ENCODE measurements at places on chromosomes 4 and X. TPM values are rescaled to one million over a fixed set of nuclear protein-coding genes. Genes with fewer than 3 reads are reported as not detected.

TMPRSS11B gene
- not detected for total RNA-seq

SLAIN2 gene
- 50.3 TPM for total RNA-seq

PAGE5 gene
- total RNA-seq: not detected

STARD8 gene
- total RNA-seq: 5.4 TPM

CDKL2 gene
- total RNA-seq: 1.2 TPM

VEGFC gene
- total RNA-seq: not detected

DCLK2 gene
- 2.7 TPM for total RNA-seq

DCHS2 gene
- total RNA-seq: 0.05 TPM

NCAPG gene
- 79.4 TPM for total RNA-seq

FGB gene
- total RNA-seq: 2.0 TPM

BANK1 gene
- total RNA-seq: 2.4 TPM

RPS6KA6 gene
- total RNA-seq: not detected

F8A2 gene
- not detected for total RNA-seq

TCEAL9 gene
- total RNA-seq: 28.8 TPM

RHOXF2 gene
- 0.12 TPM for total RNA-seq

BRS3 gene
- not detected for total RNA-seq

CDS1 gene
- total RNA-seq: 14.6 TPM

TMSB15B gene
- total RNA-seq: 0.39 TPM

MED12 gene
- total RNA-seq: 32.8 TPM

GRPR gene
- 0.15 TPM for total RNA-seq

GPRASP2 gene
- 2.1 TPM for total RNA-seq

NWD2 gene
- not detected for total RNA-seq

CENPVL1 gene
- total RNA-seq: not detected

APELA gene
- total RNA-seq: not detected

SORBS2 gene
- 0.34 TPM for total RNA-seq

RBMX2 gene
- total RNA-seq: 18.9 TPM

BCOR gene
- total RNA-seq: 35.1 TPM

CC2D2A gene
- 13.0 TPM for total RNA-seq

SLC9B2 gene
- 18.3 TPM for total RNA-seq

CTAG2 gene
- total RNA-seq: not detected

SPANXA1 gene
- total RNA-seq: not detected

MAGEA2B gene
- total RNA-seq: 21.8 TPM

PGRMC1 gene
- total RNA-seq: 81.6 TPM

KIAA1210 gene
- total RNA-seq: not detected

TRIM60 gene
- not detected for total RNA-seq

PRPS1 gene
- 62.6 TPM for total RNA-seq

KIT gene
- total RNA-seq: not detected

RP2 gene
- 5.7 TPM for total RNA-seq

BGN gene
- total RNA-seq: 0.37 TPM

ARHGAP10 gene
- 24.7 TPM for total RNA-seq

WDR17 gene
- total RNA-seq: 0.20 TPM

Data from HCT116 (cell line).